ENCODE measurements at places on chromosomes 16 and 17.

GRCh38 chr17:81461607-81462500 lies 50.7 kb downstream of the ACTG1 start:
- DNase-seq = no peak

- DNase-seq = no peak
These were observed 145.3 kb upstream of the CDH13 start for GRCh38 chr16:82481455-82481854.

GRCh38 chr16:81636298-81636993 lies 142.6 kb upstream of the PLCG2 start:
- DNase-seq = no peak

GRCh38 chr17:49494399-49494985 lies 601 bp upstream of the NGFR start:
- no peak for DNase-seq

- no peak for DNase-seq
These were observed 11.1 kb upstream of the ABR start for GRCh38 chr17:1190751-1191331.

DNA sequence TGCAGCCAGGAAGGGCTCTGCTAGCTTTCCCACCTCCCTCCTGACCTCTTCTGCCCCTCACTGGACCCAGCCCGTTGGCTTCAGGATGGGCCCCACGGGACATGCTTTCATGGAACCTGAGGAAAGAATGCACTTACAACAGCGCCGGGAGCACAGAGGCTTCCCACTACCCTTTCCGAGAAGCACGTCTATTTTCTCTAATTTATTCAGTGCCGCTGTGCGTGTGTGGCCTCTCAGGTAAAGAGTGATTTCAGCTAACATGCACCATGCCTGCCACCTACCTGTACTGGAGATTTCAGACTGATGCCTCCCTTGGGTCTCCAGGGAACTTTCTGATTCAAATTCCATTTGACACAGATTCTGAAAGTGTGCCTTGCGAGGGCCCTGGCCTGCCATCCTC lies 140.1 kb downstream of the CYLD start:
- no peak for DNase-seq

- no peak for DNase-seq
These were observed 17.5 kb downstream of the B9D1 start for GRCh38 chr17:19345067-19345460.

- no peak for DNase-seq
These were observed 12.5 kb upstream of the TMIGD1 start for GRCh38 chr17:30346221-30346795.

DNA sequence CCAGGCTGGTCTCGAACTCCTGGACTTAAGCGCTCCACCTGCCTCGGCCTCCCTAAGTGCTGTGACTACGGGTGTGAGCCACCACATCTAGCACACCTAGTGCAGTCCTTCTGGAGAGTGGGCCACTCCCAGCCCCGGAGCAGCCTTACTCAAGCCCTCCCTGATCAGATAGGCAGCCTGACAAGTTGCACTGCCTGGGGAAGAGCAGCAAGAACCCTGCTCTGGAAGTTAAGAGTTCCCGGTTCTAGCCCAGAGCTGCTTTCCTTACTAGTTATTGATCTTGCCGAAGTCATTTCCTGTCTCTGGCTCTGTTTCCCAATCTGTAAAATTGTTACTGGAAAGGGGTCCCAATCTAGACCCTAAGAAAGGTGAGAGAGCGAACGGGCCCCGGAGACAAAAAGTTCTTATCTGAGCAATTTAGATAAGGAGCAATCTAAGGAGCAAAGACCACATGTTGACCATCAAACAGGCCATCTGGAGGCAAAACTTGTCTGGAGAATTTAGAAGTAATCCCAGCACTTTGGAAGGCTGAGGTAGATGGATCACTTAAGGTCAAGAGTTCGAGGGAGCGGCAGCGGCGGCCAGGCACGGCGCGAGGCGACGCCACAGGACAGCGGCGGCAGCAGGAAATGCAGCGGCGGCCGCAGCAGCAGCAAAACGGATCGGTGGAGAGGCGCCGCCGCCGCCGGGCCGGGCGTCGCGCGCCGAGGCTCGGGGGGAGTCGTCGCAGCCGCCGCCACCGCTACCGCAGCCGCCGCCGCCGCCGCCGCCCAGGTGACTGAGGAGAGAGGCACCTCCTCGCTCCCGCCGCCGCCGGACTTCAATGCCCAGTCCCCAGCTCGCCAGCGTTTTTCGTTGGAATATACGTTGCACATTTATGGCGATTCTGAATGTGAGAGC lies 4.3 kb upstream of the NAGLU start:
- no peak for DNase-seq

DNA sequence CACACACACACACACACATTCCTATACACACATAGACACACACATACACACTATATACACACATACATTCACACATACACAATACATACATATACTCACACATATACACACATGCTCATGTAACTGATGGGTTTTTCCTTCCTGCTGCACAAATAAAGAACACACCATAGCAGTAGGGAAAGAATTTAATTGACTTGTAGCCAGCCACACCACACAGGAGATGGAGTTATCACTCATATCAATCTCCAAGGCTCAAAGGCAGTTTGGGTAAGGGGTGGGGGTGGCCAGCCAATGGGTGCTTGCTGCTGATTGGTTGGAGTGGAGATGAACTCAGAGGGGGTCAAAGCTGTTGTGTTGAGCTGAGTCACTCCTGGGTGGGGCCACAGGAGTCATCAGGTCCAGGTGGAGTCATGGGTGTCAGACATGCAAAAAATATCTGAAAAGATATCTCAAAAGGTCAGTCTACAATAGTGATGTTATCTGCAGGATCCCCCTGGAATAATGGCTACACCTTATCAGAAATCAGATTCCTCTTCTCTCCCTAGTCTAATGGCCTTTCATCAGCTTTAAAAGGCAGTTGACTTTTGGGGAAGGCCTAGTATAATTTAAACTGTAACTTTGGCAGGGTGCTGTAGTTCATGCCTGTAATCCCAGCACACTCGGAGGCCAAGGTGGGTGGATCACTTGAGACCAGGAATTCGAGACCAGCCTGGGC lies 46.1 kb downstream of the WSB1 start:
- DNase-seq = no peak

GRCh38 chr17:75514299-75514918 lies 928 bp downstream of the CASKIN2 start:
- DNase-seq = no peak

DNA sequence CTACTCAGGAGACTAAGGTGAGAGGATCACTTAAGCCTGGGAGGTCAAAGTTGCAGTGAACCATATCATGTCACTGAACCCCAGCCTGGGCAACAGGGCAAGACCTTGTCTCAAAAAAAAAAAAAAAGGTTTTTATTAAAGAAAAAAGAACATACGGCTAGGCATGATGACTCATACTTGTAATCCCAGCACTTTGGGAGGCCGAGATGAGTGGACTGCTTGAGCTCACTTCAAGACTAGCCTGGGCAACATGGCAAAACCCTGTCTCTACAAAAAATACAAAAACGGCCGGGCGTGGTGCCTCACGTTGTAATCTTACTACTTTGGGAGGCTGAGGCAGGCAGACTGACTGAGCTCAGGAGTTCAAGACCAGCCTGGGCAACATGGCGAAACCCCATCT lies 38.4 kb downstream of the RANBP10 start:
- no peak for DNase-seq

- no peak for DNase-seq
These were observed 699 bp downstream of the MPRIP start for GRCh38 chr17:17042851-17043460.

All from stimulated activated CD8-positive, alpha-beta memory T cell treated with anti-CD3 and anti-CD28 coated beads, Interleukin-7, amount 100 ng/mL, for 1 hour (primary cell).